Activated CD4-positive, alpha-beta memory T cell treated with anti-CD3 and anti-CD28 coated beads for 36 hours (primary cell): ENCODE measurements at places on chromosomes 5 and 9. TPM values are rescaled to one million over a fixed set of nuclear protein-coding genes. Genes with fewer than 3 reads are reported as not detected.

The PTPRD gene
- total RNA-seq = 0.10 TPM

- DNase-seq = no peak
Observed at GRCh38 chr5:161382685-161383084, 163.8 kb downstream of the GABRB2 start.

GRCh38 chr5:161400583-161400982 is 145.9 kb downstream of the GABRB2 start:
- DNase-seq = no peak

The CMYA5 gene
- total RNA-seq = 0.26 TPM

- DNase-seq = peak; percentile 70
Observed at GRCh38 chr5:175895686-175896102, 24.3 kb downstream of the CPLX2 start.

GRCh38 chr5:32512926-32513325 is 68.4 kb upstream of the ZFR start:
- DNase-seq = no peak

DNA sequence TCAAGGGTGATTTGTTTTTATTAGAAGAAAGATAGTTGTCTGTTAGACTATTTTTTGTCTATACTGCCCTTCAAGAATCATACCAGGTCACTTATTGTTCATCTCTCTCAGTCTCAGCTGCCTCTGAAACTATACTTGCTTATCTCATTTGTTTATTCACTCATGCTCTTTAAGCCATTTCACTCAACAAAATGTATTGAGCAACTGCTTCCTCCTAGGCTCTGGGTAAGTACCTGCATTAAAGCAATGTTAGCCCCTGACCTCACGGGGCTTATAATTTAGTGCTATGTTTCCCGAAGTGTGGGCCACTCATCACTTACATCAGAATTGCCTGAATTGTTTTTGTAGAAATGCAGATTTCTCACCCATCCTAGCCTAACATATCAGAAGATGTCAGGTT is 100.9 kb downstream of the DPYSL3 start:
- no peak for DNase-seq

GRCh38 chr5:137665678-137666460 is 70.0 kb downstream of the KLHL3 start:
- DNase-seq = peak; percentile 66

DNA sequence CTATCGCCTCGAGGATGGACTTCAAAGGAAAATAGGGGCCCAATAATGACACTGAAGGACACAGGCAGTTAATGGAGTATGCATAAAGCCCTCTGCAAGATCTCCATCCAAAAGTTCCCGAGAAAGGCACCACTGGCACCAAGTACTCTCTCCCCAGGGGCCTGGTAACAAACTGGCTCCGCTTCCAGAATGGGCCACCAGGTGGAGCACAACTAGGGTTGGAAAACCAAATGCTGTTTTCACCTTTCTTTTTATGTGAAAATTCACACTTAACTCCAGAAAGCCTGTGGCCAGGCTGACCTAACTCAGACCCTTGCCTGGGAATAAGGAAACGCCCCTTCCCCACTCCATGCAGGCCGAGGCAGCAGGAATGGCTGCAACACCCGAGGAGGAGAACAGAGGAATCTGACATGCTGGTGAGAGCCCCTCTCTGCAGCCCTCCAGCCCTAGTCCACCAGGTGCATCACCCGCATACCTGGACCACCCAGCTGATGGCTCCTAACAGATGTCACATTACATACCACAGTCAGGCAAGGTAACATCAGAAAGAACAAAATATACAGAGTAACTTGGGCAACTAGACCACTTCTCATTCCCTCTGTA is 42.8 kb downstream of the CAMSAP1 start:
- DNase-seq = peak; percentile 81

The PCDHGA3 gene
- total RNA-seq = not detected

DNA sequence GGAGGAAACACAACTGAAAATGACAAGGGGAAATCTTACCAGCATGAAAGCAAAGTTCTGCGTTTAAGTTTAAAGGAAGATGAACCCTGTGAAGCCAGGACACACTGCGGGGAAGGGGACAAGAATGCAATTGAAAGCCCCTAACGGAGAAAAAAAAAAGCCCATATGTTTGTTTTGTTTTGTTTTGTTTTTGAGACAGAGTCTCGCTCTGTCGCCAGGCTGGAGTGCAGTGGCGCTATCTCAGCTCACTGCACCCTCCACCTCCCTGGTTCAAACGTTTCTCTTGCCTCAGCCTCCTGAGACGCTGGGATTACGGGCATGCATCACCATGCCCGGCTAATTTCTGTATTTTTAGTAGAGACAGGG is 2.9 kb downstream of the STK10 start:
- DNase-seq = peak; percentile 42

- no peak for DNase-seq
Observed at GRCh38 chr5:68110264-68110663, 105.3 kb upstream of the PIK3R1 start.
